ENCODE measurements at places on chromosomes 11 and 22. TPM values are rescaled to one million over a fixed set of nuclear protein-coding genes. Genes with fewer than 3 reads are reported as not detected.

- no peak for DNase-seq
These were observed 5.8 kb downstream of the THRSP start for GRCh38 chr11:78069465-78069864.

- no peak for DNase-seq
These were observed 16.2 kb downstream of the PIWIL3 start for GRCh38 chr22:24758164-24758799.

DNA sequence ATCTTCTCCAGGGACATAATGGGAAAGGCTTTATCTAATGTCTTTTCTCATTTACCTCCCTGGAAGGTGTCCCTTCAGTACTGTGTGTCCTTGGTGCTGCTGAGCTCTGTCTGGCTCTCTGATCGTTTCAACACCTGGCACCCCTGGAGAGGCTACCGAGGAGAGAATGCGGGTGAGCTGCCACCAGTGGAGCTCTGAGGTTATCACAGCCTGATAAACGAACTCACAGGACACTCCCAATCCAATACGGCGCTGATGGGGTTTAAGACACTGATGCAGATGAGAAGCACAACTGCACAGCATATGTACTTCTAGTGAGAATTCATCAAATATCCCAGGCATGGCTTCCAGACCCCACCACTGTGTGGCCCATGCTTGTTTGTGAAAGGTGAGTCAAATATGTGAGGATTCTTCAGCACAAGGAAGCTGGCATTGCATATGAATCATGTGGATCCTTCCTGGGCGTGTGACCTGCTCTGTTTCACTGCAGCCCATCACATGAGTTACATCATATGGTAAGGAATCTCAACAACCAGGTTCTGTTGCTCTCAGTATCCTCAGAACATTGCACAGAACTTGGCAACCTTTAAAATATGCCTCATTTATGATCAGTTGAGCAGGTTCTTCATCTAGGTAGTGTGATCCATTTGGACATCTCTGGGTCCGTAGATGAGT, 34.8 kb upstream of the VWA5A start:
- DNase-seq = no peak

GRCh38 chr11:119590651-119591351, 138.2 kb downstream of the NECTIN1 start:
- DNase-seq = no peak

DNA sequence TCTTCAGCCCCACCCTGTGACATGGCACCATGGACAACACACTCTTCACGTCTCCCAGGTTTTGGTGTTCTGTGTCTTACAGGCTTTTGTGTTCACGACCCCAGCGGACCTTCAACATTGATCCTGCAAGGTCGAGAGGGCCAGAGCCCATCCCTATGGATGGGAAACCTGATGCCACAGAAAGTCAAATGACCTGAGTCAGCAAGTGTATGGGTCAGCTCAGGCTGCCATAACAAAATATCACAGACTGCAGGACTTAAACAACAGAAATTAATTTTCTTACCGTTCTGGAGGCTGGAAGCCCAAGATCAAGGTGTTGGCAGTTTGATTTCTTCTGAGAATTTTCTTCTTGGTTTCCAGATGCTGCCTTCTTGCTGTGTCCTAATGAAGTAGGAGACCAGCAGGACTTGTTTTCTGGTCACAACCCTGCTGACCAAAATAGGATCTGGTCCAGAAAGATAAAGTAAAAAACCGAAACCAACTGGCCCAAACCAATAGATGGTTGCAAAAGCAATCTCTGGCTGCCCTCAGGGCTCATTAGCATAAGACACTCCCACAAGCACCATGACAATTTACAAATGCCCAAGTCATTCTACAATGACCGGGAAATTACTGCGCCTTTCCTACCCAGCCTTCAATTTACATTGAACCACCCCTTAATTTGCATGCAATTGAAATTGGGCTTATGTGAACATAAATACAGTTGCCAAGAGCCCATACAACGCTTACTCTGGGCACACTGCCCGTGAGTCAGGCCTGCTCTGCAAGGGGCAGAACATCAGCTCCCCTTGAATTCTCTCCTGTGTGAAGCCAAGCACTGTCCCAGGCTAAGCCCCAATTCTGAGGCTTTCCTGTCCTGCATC, 113.9 kb downstream of the RPS6KA4 start:
- DNase-seq = no peak

DNA sequence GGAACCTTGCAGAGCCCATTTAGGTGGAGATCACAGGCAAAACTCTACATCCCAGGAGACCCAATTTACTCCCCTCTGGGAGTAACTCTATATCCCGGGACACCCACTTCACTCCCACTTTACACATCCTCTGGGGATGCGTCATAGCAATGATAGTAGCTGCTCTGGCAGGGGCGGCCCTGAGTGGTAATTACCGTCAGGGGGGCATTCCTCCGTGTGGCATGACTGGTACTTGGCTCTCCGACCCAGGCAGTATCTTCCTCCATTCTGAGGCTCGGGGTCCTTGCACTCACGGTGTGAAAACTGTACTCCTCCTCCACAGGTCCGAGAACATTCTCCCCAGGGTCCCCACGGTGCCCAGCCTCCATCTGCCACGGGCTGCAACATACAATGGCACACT, 17.2 kb downstream of the ADAMTS8 start:
- no peak for DNase-seq

- no peak for DNase-seq
These were observed 5.7 kb upstream of the RTN4R start for GRCh38 chr22:20273758-20274181.

GRCh38 chr22:31630331-31631329, 31.4 kb downstream of the PISD start:
- DNase-seq = peak; percentile 81

DNA sequence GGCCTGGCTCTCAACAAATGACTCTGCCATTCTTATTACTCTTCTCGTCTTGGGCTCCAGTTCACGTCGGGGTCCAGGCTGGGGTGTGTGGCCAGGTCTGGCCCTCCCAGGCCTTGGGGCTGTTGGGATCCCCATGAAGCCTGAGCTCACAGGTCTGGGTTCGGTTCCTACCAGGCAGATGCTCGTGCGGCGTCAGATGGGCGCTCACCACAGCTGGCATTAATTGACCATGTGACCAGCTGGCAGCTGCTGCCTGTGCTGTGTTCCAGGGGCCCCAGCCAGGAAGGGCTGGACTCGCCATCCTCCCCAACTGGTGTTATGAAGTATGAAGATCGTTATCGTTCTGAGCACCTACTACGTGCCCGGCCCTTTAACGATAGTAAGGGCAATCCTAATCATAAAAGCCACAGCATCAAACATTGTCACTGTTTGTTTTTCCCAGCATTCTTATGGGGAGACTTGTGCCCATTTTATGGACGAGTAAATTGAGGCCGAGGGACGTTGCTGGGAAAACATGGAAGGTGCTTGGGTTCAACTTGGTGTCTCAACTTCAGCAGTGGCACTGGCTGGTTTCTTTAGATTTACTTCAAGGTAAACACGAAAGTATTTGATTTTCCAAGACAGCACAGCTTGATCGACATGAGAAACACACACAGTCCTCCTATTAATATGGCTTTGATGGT, 26.8 kb upstream of the CACNG2 start:
- no peak for DNase-seq

- DNase-seq = no peak
These were observed 789 bp downstream of the SPECC1L start for GRCh38 chr22:24271386-24271854.

GRCh38 chr11:47087801-47088200, 88.9 kb downstream of the ARFGAP2 start:
- no peak for DNase-seq

DNA sequence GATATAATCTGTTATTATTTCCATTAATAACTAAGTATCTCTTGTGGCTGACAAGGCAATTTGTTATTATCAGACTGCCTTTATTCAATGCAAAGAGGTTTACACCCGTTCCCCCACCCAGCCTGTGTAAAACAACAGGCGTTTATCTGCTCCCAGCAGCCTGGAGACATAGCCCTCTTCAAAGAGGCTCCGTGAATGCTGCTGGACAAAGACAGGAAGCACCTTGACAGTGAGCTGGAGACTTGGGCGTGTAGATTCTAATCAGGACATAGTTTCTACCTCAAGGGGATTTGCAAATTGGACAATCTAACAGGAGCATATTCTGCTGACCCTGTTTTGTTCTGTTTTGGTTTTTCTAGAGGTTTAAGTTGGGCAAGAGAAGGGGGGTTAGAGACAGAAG, 733.0 kb upstream of the KIRREL3 start:
- no peak for DNase-seq

DNA sequence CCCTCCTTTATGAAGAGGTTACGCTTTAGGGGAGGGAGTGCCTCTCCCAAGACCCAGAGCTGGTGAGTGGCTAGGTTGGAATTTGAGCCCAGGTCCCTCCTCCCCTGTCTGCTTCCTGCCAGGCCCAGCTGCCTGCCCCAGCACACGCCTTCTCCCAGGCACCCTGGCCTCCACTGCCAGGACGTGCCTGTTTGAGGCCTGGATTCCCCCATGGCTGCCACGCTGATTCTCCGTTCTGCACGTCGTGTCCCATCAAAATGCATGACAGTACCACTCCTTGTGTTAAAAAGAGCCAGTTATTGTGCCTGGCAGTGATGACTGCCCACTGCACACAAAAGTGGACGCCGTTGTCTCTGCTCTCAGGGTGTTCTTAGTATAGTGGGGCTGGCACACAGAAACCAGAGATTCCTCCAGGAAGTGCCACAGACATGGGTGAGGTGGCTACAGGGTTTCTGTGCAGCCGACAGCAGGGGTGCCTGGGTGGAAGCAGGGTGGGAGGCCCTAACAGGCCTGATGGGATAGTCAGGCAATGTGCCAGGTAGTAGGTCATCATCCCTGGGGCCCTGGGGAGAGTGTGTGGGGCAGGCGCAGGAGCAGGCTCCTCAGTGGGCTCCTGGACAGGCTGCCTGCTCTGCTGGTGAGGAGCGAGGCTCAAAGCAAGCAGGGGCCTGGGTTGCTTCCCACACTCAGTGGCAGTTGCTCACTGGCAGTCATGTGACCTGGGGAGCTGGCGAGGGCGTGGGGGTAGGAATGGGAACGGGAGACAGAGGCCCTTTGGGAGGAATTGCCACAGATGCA, 24.2 kb downstream of the MED15 start:
- DNase-seq = no peak

GRCh38 chr11:111878385-111878848, 548 bp downstream of the FDXACB1 start:
- no peak for DNase-seq

GRCh38 chr11:122304973-122305372, 189.0 kb upstream of the BLID start:
- DNase-seq = no peak

DNA sequence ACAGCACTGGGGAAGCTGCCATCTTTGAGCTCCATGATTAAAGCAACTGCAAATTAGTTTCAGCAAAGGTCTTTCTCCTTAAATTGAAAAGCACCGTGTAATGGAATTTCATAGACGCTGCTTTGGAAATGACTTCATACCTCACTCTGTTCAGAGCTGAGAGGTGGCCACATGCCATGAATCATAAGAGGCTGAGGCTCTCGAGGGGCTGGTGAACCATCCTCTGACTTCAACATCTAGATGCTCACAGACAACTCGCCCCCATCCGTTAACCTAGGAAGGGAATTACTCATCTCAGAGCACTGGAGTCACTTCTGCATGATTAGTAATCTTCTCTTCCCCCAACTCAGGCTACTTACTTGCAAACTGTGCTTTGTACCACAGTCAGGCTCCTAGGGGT, 122.3 kb downstream of the RCN1 start:
- DNase-seq = no peak

GRCh38 chr22:21446128-21446826, 20.9 kb upstream of the TMEM191C start:
- no peak for DNase-seq

- DNase-seq = peak; percentile 68
These were observed at the start of the genes NLRP14 and ZNF214 for GRCh38 chr11:7020183-7020917. NLRP14 (plus strand) TSS chr11:7020479; CDS start chr11:7038587, 18,108 bp downstream. ZNF214 (minus strand) TSS chr11:7020346; CDS start chr11:7002835, 17,511 bp downstream.

GRCh38 chr11:116958246-116958645, 120.8 kb upstream of the APOA1 start:
- DNase-seq = no peak

- DNase-seq = no peak
These were observed 1234.0 kb downstream of the TBC1D22A start for GRCh38 chr22:47996446-47996857.

DNA sequence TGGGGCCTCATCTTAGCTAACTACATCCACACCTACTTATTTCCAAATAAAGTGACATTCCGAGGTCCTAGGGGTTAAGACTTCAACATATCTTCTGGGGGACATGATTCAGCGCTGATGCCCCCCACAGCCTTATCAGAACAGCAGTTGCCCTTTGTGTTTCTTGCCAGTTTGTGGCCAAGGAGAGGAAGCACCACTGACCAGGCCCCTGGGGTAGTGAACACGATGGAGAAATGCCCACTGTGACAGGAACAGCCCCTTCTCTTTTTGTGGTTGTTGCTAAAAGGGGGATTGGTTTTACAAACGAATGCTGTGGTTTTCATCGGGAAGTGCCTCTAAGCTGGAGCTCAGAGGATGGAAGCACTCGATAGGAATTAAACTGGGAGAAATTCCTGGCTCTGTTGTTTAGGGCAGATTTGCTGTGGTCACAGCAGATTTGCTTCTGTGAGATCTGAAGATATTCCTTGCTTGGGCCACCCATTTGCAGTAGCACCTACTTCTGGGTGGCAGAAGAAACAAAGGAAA, 88.8 kb downstream of the ABTB2 start:
- DNase-seq = no peak

GRCh38 chr22:46905834-46906233, 143.4 kb downstream of the TBC1D22A start:
- no peak for DNase-seq

DNA sequence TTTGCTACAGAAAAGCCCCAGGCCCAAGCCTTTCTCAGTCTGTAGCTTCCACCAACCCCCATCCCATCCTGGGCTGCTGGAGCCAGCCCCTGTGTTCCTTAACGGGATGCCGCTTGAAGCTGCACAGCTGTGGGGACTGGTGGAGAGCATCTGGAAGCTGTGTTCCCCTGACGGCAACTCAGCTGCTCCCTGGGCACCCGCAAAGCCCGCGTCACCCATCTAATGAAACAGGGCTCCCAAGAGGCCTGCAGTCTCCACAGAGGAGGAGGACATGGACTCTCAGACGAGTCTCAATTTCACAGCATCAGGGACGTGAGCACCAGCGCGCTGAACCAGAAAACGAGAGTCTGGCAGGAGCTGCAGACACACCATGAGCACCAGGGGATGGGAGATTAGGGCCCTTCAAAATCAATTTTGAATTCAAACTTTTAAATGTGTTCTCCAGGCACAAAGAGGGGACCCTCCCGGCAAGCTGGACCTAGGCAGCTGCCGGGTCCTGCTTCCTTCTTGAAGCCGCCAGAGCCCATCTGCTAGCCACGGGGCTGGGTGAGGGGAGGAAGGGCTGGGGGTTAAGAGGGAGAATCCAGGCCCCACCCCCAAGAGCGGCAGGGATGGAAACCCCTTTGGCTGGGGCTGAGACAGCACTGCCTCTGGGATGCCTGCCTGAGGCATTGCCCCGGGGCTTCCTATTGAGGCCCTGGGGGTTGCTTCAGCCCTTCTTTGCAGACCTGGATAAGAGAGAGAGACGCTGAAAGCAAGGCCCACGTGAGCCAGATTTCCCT, 21.0 kb downstream of the LMO1 start:
- no peak for DNase-seq

The TNNI2 gene
- total RNA-seq = not detected

The C22orf42 gene
- not detected for total RNA-seq

The OR52N4 gene
- total RNA-seq = not detected

The GLYATL1 gene
- total RNA-seq = not detected

The SLC5A12 gene
- not detected for total RNA-seq

The TRIM68 gene
- total RNA-seq = 10.4 TPM

The KIF18A gene
- total RNA-seq = 8.3 TPM

The KCNJ11 gene
- total RNA-seq = 0.07 TPM

The IGF2 gene
- 0.28 TPM for total RNA-seq

The DDX25 gene
- total RNA-seq = not detected

The SLC7A4 gene
- total RNA-seq = not detected

The C11orf21 gene
- not detected for total RNA-seq

The RIMBP3B gene
- total RNA-seq = under 0.01 TPM

The LIN7C gene
- total RNA-seq = 43.3 TPM

The FOXR1 gene
- total RNA-seq = not detected

Data from pulmonary artery endothelial cell (primary cell).